ENCODE measurements at places on chromosomes 13 and 19. TPM values are rescaled to one million over a fixed set of nuclear protein-coding genes. Genes with fewer than 3 reads are reported as not detected.

Gene RAD23A
- 113 TPM for total RNA-seq

Gene SMIM44
- total RNA-seq, result not detected

Gene ZNF665
- total RNA-seq, result 1.8 TPM

Gene CALR3
- not detected for total RNA-seq

Gene CAMSAP3
- total RNA-seq, result 0.34 TPM

Gene RASL11A
- total RNA-seq, result 3.0 TPM

Gene DENND1C
- 110 TPM for total RNA-seq

Gene KANK3
- 1.5 TPM for total RNA-seq

Gene ZNF382
- total RNA-seq, result 12.6 TPM

Gene TEX30
- total RNA-seq, result 39.5 TPM

Gene GNG7
- total RNA-seq, result 0.22 TPM

Gene PRODH2
- total RNA-seq, result not detected

Gene ZNF234
- 11.7 TPM for total RNA-seq

Gene LRRC25
- total RNA-seq, result not detected
